Spinal cord (tissue), 10 donors: ENCODE measurements at places on chromosomes 16 and 17. TPM values are rescaled to one million over a fixed set of nuclear protein-coding genes. Genes with fewer than 3 reads are reported as not detected.

METRN gene
- 402 TPM for polyA plus RNA-seq

YPEL2 gene
- polyA plus RNA-seq, result 13.4 TPM

AURKB gene
- 17.9 TPM for polyA plus RNA-seq

PRR35 gene
- polyA plus RNA-seq, result 0.14 TPM

BBS2 gene
- 94.8 TPM for polyA plus RNA-seq

KRTAP4-6 gene
- not detected for polyA plus RNA-seq

GRB7 gene
- 0.54 TPM for polyA plus RNA-seq

FA2H gene
- polyA plus RNA-seq, result 20.4 TPM
